ENCODE measurements at places on chromosomes 3 and 15.

GRCh38 chr15:60844511-60845174, 365.7 kb upstream of the ICE2 start:
- peak; percentile 45 for DNase-seq

- DNase-seq, result peak; percentile 83
Measured at GRCh38 chr15:69758810-69759790, 306.5 kb downstream of the RPLP1 start.

GRCh38 chr15:69161079-69161877, 843 bp downstream of the GLCE start:
- DNase-seq, result peak; percentile 25

DNA sequence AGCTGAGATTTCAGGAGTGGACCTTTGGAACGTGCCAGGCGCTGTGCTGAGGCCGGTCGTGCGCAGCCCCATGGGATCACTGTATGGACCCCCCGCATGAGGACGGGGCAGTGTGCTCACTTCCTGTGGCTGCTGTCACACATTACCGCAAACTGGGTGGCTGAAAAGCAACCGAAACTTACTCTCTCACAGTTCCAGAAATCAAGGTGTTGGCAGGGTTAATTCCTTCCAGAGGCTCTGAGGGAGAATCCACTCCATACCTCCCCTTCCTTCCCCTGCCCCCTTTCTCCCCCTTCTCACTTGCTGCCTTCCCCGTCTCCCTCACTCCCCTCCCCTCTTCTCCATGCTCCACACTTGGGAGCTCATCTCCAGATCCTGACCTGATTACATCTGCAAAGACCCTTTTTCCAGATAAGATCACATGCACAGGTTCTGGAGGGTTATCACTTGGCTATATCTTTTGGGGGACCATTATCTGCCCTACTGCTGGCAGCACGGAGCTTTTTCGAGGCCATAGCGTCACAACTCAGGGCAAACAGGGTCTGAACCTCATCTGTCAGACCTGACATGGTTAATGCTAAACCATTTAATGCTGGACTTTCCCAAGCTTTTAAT, 41.2 kb downstream of the KLF13 start:
- peak; percentile 48 for DNase-seq

DNA sequence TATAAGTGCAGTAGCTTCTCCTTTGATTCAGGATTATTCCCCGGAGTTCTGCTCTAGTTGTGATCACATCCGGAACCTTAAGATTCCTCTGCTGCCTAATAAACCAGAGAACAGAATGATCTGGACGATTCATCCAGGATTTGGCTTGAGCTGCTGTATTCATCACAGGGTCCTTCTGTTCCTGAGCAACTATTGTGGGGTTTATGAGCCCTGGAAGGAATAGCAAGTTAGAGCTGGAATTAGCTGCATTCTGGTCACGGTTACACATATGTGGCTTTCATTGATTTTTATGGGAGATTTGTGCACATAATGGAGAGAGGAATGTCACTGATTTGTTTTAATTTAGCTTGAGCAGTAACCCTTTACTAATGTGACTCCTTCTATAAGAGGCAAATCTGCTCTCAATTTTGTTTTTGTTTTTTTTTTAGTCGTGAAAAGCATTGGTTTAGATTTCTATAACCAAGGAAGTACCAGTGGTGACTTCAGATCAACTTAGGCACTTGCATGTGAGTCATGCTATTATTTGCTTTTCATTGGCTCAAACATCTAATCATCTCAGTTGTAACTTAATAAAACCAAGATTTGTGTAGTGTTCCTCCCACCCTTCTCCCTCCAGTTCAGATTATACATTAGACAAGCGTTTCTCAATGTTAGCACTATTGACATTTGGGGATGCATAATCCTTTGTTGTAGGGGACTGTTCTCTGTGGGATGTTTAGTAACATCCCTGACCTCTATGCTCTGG, 148.5 kb downstream of the OTOL1 start:
- no peak for DNase-seq

DNA sequence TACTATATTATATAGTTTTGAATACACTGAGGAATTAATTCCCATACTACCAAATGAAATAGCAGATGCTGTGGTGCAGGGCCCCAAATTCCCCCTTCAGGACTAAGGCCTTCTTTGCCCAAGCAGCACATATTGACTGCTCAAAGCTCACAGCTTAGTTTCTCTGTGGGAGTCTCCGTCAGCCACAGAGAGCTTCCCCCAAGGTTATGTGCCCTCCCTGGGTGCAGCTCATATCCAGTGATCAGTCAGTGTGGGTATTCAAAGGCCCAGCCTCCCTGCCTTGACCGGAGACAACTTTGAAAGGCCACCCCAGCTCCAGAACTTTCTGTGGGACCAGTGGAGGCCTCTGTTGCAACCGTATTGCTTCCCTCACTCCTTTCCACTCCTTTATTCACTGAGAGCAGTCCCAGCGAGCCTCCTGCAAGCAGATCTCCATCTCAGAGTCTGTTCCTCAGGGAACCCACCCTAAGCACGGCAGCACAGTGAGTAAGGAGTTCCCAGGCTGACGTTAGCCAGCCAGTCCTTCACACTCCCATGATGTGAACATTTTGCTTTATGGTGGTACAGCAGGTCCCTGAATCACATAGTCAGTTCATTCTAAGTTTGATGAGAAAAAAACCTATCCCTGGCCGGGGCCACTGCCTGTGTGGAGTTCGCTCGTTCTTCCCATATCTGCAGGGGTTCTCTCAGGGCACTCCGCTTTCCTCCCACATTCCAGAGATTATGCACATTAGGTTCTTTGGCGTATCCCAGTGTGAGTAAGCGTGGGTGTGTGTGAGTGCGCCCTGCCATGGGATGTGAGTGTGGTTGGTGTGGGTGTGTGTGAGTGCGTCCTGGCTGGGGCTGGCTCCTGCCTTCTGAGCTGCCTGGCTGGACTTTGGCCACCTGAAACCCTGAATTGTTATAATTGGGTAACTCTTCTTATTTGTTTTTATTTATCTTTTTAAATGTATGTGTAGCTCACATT, 64.4 kb upstream of the PPARG start:
- DNase-seq, result no peak

DNA sequence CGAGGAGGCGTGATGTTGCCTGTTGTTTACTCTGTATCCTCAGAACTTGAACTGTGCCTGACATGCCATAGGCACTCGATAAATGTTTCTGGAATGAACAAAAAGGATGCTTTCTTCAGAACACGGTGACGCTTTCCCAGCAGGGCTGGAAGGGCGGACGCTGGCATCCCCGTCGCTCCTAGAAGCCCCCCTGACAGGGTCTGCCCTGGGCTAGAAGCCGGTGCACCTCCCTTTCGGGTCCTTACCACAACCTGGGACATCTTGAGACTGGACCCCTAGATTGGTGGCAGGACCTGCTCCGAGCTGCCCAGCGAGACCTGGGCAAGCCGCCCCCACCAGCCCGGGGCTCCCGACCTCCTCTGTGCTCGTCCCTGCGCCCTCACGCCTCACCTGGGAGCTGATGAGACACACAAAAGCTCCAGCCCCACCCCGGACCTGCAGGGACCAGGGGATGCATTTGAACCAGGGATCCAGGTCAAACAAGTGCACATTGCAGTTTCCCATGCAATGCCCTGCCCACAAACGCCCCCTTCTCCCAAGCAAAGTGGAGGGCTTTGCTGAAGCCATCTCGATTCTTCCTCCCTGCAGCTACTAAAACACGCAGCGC, 131.2 kb upstream of the MEF2A start:
- no peak for DNase-seq

GRCh38 chr15:67013696-67014095, 51.7 kb upstream of the SMAD3 start:
- DNase-seq, result no peak

- peak; percentile 55 for DNase-seq
Measured at GRCh38 chr15:25790000-25790660, 73.0 kb downstream of the ATP10A start.

Measured in activated CD4-positive, alpha-beta T cell treated with anti-CD3 and anti-CD28 coated beads, Interleukin-2, amount 50 U/mL, for 48 hours (primary cell).